Psoas muscle (tissue), 8 donors: ENCODE measurements at places on chromosomes 7 and 10. TPM values are rescaled to one million over a fixed set of nuclear protein-coding genes. Genes with fewer than 3 reads are reported as not detected.

DNA sequence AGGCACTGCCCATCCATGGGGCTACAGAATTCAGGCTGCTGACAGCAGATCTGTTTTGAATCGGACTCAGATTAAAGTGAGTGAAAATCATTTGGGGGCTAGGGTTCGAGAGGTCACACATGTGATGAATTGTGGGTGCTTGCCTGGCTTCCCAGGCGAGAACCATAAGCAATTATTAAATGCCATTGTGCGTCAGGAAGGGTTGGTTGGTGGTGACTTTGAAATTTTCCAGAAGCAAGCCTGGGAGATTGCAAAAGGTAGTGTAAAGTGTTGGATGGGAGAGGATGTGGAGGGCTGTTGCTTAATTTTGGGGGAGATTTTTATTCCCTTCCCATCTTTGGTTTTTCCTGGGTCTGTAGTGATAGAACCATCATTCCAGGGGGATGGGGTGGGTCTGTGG lies 34.6 kb downstream of the LRMDA start:
- H3K4me3 ChIP-seq, result no peak overlapping the region
- no peaks in the 10 kb centered on the region for H3K36me3 ChIP-seq
- no peak overlapping the region for H3K27ac ChIP-seq
- DNase-seq, result no peak
- H3K4me1 ChIP-seq, result no peaks in the 10 kb centered on the region
- no peaks in the 10 kb centered on the region for H3K27me3 ChIP-seq

GRCh38 chr10:61283481-61284221 lies 169.5 kb downstream of the TMEM26 start:
- no peaks in the 10 kb centered on the region for H3K27me3 ChIP-seq
- peak overlapping the region; percentile 20 for H3K27ac ChIP-seq
- DNase-seq, result no peak
- H3K4me3 ChIP-seq, result peak overlapping the region; percentile 29
- H3K4me1 ChIP-seq, result peaks cover 6% of the 10 kb centered on the region

Gene SCIN
- 0.17 TPM for total RNA-seq

GRCh38 chr10:45000138-45000751 lies 478 bp upstream of the ZNF22 start:
- peak; percentile 94 for DNase-seq
- peaks cover 40% of the 10 kb centered on the region for H3K4me1 ChIP-seq
- H3K27ac ChIP-seq, result peak overlapping the region; percentile 89
- peak overlapping the region; percentile 75 for H3K4me3 ChIP-seq

GRCh38 chr7:42650171-42650570 lies 261.7 kb downstream of the C7orf25 start:
- no peak for DNase-seq
- H3K27me3 ChIP-seq, result no peaks in the 10 kb centered on the region
- H3K4me1 ChIP-seq, result no peaks in the 10 kb centered on the region
- H3K27ac ChIP-seq, result no peak overlapping the region

Gene TMEM225B
- total RNA-seq, result not detected

DNA sequence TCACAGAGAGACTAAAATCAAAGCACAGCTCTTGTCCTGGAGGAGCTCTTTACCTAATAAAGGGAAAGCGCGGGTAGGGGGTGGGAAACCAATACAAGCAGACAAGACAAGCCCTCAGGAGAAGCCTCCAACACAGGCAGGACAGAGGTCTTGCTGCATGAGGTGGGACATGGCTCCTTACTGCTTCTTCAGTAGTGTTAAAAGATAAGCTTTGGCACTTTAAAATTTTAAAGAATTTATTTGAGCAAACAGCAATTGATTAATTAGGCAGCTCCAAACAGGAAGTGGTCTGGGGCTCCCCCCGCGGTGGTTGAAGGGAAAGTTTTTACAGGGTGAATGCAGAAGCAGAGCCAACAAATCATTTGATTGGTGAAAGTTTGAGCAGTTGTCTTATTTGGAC lies 50.3 kb upstream of the MACC1 start:
- no peaks in the 10 kb centered on the region for H3K4me1 ChIP-seq
- no peak overlapping the region for H3K27ac ChIP-seq
- DNase-seq, result no peak
- H3K36me3 ChIP-seq, result no peaks in the 10 kb centered on the region
- H3K27me3 ChIP-seq, result no peaks in the 10 kb centered on the region

- no peaks in the 10 kb centered on the region for H3K27me3 ChIP-seq
- H3K4me3 ChIP-seq, result no peak overlapping the region
- H3K36me3 ChIP-seq, result no peaks in the 10 kb centered on the region
- no peak for DNase-seq
- H3K27ac ChIP-seq, result no peak overlapping the region
Measured at GRCh38 chr7:96253441-96253840, 68.5 kb downstream of the SLC25A13 start.

- no peak overlapping the region for H3K27ac ChIP-seq
- no peaks in the 10 kb centered on the region for H3K36me3 ChIP-seq
- no peaks in the 10 kb centered on the region for H3K4me1 ChIP-seq
- DNase-seq, result no peak
Measured at GRCh38 chr7:13067036-13067435, 379.6 kb downstream of the ARL4A start.

DNA sequence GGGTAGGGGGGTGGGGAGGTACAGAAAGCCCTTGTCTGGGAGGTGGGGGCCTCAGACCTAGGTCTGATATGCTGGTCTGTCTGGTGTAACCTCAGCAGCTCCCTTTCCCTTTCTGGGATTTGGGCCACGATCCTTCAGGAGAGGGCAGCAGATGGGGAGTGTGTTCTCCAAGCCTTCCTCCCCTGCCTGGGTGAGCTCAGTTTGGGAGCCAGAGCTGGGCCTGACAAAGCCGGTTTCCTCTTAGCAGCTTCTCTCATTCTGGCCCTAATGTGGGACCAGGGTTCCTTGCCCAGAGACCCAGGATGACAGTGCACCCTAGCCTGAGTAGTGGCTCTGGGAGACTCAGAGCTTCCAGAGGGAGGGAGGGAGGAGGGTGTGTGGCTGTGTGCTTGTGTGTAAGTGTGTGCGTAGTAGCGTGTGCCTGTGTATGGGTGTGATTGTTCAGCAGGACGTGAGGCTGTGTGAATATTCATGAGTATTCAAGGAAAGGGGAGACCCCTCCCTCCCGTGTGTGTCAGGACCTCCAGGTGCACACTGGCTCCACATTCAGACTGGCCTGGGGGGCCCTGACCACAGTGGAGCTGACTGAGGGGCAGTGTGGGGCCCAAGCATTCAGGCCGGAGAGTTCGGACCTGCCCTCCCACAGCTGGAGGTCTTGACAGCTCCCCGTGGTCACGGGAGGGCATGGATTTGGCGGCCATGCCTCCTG lies 96.5 kb downstream of the ZMIZ1 start:
- H3K27ac ChIP-seq, result peak overlapping the region; percentile 86
- no peak overlapping the region for H3K4me3 ChIP-seq
- peaks cover 64% of the 10 kb centered on the region for H3K4me1 ChIP-seq

Gene GPC2
- total RNA-seq, result 0.77 TPM

Gene MGMT
- 6.5 TPM for total RNA-seq

Gene BLNK
- 1.4 TPM for total RNA-seq

- H3K4me3 ChIP-seq, result no peak overlapping the region
- H3K27me3 ChIP-seq, result no peaks in the 10 kb centered on the region
- H3K27ac ChIP-seq, result no peak overlapping the region
- no peak for DNase-seq
Measured at GRCh38 chr7:271266-272107, 18.5 kb upstream of the FOXL3 start.

- H3K27ac ChIP-seq, result no peak overlapping the region
- H3K36me3 ChIP-seq, result no peaks in the 10 kb centered on the region
- H3K4me1 ChIP-seq, result peaks cover 11% of the 10 kb centered on the region
- peak overlapping the region; percentile 90 for H3K4me3 ChIP-seq
- no peak for DNase-seq
Measured at GRCh38 chr10:75403939-75404814, 2.6 kb upstream of the ZNF503 start.

- H3K27ac ChIP-seq, result peak overlapping the region; percentile 59
- peak overlapping the region; percentile 37 for H3K4me3 ChIP-seq
- H3K36me3 ChIP-seq, result no peaks in the 10 kb centered on the region
- DNase-seq, result peak; percentile 73
Measured at GRCh38 chr7:2737771-2738540, 50.0 kb downstream of the AMZ1 start.

DNA sequence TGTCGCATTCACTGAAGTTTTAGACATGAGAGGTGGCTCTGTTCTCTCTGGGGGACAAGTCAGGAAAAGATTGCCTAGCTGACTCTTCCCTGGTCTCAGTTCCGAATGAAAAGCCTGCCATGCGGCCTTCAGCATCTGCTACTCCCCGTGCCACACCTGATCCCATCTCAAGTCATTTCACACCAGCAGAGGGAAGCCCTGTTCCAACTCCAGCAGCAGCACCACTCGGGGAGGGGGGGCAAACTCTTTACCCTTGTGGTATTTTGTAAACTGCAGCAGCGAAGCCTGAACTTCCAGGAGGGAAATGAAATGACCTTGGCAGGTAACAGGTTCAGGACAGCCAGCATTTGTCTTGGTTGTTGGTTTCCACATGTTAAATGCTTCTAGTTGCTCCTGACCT lies 13.8 kb downstream of the LRRC4 start:
- H3K36me3 ChIP-seq, result no peaks in the 10 kb centered on the region
- DNase-seq, result no peak
- H3K4me3 ChIP-seq, result no peak overlapping the region
- no peaks in the 10 kb centered on the region for H3K27me3 ChIP-seq
- H3K4me1 ChIP-seq, result no peaks in the 10 kb centered on the region

Gene ARMC3
- total RNA-seq, result not detected

DNA sequence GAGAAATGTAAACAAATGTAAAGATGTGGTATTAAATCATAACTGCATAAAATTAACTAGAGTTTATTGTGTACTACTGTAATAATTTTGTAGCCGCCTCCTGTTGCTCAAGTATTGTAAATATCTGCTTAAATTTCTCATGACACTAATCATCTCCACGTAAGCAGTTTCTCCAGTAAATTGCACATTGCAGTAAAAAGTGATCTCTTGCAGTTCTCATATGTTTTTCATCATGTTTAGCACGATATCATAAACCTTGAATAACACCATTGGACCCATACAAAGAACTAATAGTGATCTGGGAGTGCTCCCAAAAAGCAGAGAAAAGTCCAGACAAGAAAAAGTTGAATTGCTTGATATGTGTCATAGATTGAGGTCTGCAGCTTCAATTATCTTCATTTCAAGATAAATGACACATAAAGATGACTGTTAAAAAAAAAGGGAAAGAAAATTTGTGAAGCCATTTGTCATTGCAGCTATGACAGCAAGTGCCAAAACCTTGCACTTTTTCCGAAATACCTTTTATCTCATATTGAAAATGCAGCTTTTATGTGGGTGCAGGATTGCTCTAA lies 15.3 kb downstream of the LIPA start:
- H3K4me1 ChIP-seq, result no peaks in the 10 kb centered on the region
- H3K4me3 ChIP-seq, result no peak overlapping the region
- no peaks in the 10 kb centered on the region for H3K27me3 ChIP-seq

DNA sequence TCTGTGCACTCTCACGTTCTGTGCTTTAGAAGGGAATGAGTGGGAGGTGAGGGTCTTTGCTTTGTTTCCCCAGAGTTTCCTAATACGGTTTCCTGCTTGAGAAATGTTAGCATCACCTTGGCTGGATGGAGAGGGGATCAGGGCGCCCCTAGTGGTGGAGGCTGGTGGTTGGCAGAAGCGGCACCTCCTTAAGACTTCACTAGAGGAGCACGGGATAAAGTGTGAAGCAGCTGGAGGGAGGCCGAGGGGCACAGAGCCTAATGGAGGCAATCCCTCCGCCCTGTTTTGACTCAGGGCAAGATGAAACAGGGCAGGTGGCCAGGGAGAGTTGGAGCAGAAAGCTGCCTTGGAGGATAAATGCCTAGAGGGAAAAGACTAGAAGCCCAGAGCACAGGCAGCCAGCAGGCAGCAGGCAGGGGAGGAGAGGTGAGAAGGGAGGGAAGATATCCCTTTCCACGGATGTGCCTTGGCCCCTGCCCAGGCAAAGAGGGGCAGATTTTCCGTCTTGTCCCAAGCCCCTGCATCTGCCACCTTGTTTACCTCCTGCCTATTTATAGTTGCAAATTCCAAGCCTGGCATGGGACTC lies 56.0 kb upstream of the BTRC start:
- no peaks in the 10 kb centered on the region for H3K27me3 ChIP-seq
- H3K36me3 ChIP-seq, result no peaks in the 10 kb centered on the region
- no peak overlapping the region for H3K4me3 ChIP-seq
- DNase-seq, result peak; percentile 86

Gene BICC1
- 13.2 TPM for total RNA-seq

Gene PLPP4
- total RNA-seq, result not detected

- no peaks in the 10 kb centered on the region for H3K27me3 ChIP-seq
- H3K4me1 ChIP-seq, result peaks cover 28% of the 10 kb centered on the region
- no peak for DNase-seq
Measured at GRCh38 chr10:72794260-72794659, 99.3 kb upstream of the OIT3 start.

GRCh38 chr10:132992433-132993215 lies 50.3 kb upstream of the CFAP46 start:
- H3K36me3 ChIP-seq, result no peaks in the 10 kb centered on the region
- DNase-seq, result peak; percentile 34
- no peaks in the 10 kb centered on the region for H3K4me1 ChIP-seq
- no peak overlapping the region for H3K27ac ChIP-seq
- no peak overlapping the region for H3K4me3 ChIP-seq

GRCh38 chr10:27223964-27224363 lies 16.6 kb downstream of the ACBD5 start:
- no peak overlapping the region for H3K4me3 ChIP-seq
- no peaks in the 10 kb centered on the region for H3K36me3 ChIP-seq
- H3K4me1 ChIP-seq, result peaks cover 5% of the 10 kb centered on the region
- H3K27me3 ChIP-seq, result no peaks in the 10 kb centered on the region
- no peak overlapping the region for H3K27ac ChIP-seq

DNA sequence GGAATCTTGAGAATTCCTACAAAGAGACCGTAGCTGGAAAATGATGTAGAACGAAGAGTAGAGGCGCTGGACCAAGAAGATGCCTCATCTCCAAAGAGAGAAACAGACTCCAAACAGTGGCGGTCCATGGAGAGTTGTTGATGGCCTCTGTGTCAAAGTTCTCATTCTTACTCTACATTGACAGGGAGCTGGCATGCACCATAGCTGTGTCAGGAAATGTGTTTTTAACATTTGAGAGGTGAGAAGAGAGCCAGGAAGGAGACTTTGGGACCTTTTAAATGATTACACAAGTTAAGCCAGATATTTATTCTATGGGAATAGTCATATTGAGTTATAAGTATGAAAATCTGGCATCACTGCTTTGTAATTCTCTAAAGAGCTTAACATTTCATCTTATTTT lies 61.5 kb upstream of the FERD3L start:
- no peak overlapping the region for H3K27ac ChIP-seq
- no peak overlapping the region for H3K4me3 ChIP-seq
- no peaks in the 10 kb centered on the region for H3K27me3 ChIP-seq
- H3K4me1 ChIP-seq, result no peaks in the 10 kb centered on the region
- no peak for DNase-seq

GRCh38 chr10:80580638-80581468 lies 43.2 kb downstream of the SH2D4B start:
- DNase-seq, result no peak
- H3K4me1 ChIP-seq, result no peaks in the 10 kb centered on the region
- no peaks in the 10 kb centered on the region for H3K27me3 ChIP-seq
- no peak overlapping the region for H3K27ac ChIP-seq
- no peak overlapping the region for H3K4me3 ChIP-seq
